ENCODE measurements at places on chromosomes 13 and 19.
A peak's percentile ranks its signal among the peaks of the same experiment; 100 is the strongest.

DNA sequence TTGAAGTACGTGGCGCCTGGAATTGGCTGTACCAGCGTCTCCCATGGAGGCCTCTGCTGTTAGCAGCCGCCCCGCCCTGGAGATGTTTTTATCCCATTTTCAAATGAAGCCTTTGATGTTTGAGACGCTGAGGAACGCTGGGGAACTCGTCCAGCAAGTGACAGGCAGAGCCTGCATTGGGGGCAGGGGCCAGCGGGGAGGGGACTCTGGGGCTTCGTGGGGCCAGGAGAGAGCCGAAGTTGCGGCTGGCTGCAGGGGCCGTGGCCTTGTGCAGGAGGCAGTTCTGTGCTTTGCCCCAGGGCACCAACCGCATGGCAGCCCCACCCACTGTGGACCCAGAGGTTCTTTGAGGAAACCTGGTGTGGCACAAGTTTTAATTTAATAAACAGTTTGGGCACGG is 13.5 kb downstream of the SPPL2B start:
- no peak for DNase-seq

DNA sequence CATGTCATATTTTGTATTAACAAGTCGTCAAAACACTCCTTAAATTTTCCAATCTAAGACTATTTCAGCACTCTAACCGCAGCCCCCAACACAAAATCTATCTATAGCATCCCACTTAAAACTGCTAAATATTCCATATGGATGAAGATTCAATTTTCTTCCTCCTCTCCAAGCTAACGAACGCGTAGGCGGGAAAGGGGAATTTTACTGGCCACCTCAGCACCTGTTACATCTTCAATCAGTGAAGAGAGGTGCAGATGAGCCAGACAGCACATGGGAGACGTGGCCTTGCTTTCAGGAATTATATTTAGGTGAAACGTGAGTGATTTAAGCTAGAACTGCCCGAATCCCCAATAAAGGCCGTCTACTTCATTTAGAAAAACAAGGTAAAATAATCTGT is 1.1 kb downstream of the RBM26 start:
- DNase-seq: no peak

DNA sequence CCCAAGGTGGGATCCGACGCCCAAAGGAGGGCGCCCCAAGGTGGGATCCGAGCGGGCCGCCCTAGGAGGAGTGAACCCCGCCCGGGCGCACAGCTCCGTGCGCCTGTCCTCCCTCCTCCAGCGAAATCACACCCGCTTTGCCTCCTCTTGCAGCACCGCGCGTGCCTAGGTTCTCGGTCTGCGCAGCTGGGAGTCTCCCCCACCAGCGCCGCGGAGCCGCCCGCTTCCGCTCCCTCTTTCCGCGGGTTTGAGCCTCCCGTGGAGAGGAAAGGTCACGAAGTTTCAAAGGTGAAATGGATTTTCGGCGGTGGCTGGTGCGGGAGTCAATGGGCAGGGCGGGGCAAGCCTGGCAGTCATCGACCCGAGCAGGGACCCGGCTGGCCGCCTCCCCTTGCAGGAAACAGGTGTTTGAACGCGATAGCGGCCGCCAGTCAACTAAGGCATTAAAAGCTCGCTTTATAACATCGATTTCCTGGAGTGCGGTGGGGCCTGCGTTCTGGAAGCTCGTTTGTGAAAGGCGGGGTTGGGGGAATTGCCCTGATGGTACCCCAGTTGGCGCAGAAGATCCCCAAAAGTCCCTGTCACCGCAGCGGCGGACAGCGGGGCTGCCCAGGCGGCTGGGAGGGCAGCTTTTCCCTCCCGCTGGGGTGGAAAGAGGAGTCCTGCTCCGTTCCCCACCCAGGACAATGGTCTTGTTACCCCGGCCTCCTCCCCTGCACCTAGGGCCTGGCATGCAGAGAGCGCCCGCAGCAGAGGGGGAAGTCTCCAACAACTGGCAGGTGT is 9.0 kb upstream of the SOX1 start:
- DNase-seq: peak; percentile 71

- DNase-seq: no peak
Observed at GRCh38 chr13:110293037-110293436, 13.9 kb downstream of the COL4A1 start.

DNA sequence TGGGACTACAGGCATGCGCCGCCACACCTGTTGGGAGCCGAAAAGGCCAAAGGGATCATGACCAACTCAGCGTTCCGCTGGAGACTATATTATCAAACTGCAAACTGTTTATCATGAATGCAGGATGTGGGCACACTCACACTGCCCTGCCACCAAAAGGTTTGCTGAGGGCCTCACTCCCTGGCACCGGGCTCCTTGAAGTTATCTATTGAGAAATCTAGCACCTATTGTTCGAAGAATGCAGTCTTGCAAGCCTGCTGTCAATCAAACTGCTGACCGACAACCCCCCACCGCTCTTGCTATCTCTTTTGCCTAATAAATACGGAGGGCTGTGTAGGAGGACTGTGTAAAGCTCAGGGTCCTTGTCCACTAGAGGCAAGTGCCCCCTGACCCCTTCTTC is 5.2 kb upstream of the ZNF836 start:
- no peak for DNase-seq

- no peak for DNase-seq
Observed at GRCh38 chr19:55857149-55857548, 20.8 kb downstream of the NLRP4 start.

DNA sequence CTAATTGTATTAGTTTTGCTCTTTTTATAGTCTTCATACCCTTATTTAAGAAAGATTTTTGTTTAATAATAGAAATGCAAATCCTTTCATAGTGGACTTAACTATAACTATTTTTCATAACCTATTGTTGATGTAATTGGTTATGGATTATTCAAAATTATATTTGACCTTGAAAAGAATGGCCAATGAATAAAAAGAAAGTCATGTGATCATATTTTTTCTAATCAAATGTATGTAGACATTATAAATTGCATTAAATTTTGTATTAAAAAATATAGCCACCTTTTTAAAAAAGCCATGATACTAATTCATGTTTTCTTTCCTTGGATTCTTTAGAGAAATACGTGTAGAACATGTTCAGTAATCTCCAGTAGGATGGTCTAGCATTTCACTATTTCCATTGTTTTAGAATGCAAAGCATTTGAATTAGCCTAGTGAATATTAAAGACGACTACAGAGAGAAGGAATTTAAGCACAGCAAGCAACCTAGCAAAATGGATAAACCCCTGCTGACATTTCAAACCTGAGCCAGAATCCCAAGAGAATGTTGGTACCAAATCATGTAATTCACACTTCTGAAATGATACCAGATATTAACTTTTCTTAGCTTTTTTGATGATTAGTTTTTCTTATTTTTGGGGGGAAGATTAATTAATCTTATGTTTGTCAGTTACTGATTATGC is 1297.4 kb upstream of the MIR17HG start:
- no peak for DNase-seq

GRCh38 chr13:91785431-91786119 is 387.2 kb downstream of the GPC5 start:
- no peak for DNase-seq

DNA sequence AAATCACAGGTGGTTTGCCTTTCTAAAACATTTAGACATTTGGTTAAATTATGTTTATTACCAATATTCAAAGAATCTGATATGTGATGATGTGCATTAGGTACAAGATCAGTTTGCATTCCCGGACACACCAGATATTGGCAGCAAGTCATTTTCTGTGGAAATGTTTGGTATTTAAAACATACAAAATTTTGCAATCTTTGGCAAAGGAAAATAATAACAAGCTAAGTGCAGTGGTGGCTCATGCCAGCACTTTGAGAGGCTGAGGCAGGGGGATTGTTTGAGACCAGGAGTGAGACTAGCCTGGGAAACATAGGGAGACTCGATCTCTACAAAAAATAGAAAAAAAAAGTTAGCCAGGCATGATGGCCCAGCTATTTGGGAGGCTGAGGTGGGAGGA is 29.1 kb upstream of the TSC22D1 start:
- DNase-seq: no peak

- DNase-seq: no peak
Observed at GRCh38 chr13:32446220-32446619, 18.3 kb upstream of the N4BP2L1 start.

- peak; percentile 90 for DNase-seq
Observed at GRCh38 chr19:5048091-5048726, 79.3 kb downstream of the KDM4B start.

GRCh38 chr13:45413826-45414307 is 4.3 kb downstream of the SLC25A30 start:
- no peak for DNase-seq

DNA sequence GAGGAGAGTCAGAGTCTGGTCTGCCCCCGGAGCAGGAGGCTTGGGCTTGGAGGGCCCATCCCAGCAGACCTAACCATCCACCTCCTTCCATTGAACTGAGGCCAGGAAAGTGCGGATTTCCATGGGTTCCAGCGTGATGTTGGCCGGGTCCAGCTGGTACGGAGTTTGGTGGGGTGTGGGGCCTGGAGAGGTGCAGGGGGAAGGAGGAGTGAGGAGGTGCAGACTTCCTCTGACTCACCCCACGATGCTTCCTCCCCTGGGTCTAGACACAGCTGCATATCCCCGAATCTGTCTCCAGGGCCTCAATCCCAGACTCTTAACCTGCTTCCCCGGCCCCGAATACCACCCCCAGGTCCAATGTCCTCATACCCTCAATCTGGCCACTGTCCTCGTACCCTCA is 20.0 kb downstream of the MAN2B1 start:
- no peak for DNase-seq

DNA sequence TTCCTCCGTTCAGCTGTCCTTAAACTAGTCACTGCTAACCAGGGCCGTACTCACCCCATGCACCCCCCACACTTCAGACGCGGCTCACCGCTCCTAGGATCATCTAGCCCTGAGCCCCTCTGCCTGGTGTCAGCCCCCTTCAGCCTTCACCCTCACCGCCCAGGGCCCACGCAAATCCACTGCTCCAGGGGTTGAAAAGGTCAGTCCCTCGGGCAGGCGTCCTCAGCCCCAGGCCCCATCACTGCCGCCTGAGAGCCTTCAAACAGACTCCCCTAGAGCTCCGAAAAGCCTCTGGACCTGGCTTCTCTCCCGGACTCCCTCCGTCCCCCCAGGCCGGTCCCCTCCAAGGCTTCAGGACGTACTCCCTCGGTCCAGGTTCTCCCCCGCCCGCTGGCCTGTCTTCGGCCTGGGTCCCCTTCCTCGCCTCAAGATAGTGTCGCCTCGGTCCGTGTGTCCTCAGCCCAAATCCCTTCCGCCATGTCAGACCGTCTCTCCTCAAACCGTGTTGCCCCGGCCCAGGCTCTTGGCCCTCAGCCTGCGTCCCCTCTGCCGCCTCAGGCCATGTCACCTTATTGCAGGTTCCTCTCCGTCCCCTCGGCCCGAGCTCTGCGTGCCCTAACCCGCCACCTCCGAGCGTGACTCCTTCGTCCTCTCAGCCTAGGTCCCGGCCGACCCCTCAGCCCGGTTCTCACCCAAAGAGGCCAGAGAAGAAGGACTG is 553 bp downstream of the NAPA start:
- peak; percentile 82 for DNase-seq

- no peak for DNase-seq
Observed at GRCh38 chr13:99956473-99957349, 14.9 kb downstream of the ZIC5 start.

DNA sequence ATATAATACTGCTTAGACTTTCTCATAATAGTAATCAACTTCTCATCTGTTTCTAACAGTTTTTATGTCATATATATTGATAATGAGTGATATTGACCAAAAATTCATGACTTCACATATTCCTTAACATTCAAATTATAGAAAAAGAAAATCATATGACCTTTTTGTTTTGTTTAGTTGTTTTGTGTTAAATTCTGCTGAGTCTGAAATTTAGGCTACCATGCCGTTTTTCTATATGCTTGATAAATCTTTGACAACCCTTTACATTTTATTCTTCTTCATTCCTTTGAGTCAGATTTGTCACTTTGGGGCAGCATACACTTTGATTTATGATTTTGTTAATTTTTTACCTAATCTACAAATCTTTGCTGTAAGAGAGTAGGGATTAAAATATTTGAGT is 176.4 kb downstream of the ITGBL1 start:
- no peak for DNase-seq

GRCh38 chr13:27487776-27488175 is 37.4 kb upstream of the MTIF3 start:
- no peak for DNase-seq

DNA sequence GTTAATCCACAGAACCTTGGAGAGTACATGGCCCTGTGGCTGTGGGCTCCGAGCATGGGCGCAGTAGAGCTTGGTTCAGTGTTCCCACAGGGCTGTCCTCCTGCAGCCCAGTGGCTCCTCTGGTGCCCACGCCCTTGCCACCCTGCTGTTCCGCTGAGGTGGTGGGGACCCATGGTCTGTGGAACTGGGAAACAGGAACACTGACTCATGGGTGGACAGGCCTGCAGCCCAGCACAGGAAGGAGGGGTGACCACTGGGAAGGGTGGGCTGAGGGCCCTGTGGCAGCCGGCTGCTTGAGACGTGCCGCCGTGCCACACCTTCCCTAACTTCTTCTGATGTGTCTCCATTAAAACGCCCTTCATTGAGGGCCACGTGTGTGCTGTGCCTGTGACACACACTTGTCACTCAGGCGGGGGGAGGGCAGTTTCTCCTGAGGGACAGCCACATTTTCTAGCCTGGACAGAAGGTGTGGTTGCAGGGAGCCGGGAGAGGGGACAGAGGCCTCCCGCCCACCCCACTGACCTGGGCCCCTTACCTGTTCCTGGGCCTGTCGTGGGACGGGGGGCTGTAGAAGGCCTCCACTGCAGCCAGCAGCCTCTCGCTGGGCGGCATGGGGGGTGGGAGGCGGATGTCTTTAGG is 21.1 kb downstream of the CHERP start:
- DNase-seq: no peak

DNA sequence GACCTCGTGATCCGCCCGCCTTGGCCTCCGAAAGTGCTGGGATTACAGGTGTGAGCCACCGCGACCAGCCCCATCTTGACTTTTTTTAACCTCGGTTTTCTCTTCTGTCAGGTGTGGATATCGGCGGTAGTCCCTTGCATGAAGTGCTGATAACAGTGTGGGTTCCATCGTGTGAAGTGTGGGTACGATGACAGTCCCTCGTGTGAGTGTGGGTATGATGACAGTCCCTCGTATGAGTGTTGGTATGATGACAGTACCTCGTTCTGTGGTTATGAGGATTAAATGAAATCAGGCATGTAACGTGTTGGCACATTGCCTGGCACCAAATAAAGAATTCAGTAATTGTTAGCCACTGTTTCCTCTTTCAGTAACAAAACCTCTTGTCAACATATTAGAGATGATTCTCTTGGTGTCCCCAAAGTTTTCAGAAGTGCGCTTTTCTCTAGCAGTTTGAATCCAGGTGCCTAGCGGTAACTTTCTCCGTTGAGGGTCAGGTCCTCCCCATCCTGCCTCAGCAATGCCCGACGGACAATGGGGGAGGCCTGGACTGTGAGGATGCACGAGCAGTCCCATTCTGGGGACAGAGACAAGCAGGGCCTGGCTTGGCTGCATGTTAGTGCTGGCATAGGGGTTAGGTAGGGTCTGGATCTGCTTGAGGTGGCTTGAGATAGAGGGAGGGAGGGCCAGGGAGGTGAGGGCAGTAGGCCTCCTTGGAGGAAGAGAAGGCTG is 15.3 kb downstream of the GATAD2A start:
- no peak for DNase-seq

- no peak for DNase-seq
Observed at GRCh38 chr13:85724546-85725432, 74.4 kb downstream of the SLITRK6 start.
